ENCODE measurements at places on chromosomes 4 and X. TPM values are rescaled to one million over a fixed set of nuclear protein-coding genes. Genes with fewer than 3 reads are reported as not detected.

GRCh38 chrX:16885628-16886027, 15.5 kb upstream of the RBBP7 start:
- no peak overlapping the region for H3K27ac ChIP-seq
- no peak overlapping the region for H3K4me3 ChIP-seq
- H3K27me3 ChIP-seq: no peaks in the 10 kb centered on the region
- no peaks in the 10 kb centered on the region for H3K4me1 ChIP-seq

DNA sequence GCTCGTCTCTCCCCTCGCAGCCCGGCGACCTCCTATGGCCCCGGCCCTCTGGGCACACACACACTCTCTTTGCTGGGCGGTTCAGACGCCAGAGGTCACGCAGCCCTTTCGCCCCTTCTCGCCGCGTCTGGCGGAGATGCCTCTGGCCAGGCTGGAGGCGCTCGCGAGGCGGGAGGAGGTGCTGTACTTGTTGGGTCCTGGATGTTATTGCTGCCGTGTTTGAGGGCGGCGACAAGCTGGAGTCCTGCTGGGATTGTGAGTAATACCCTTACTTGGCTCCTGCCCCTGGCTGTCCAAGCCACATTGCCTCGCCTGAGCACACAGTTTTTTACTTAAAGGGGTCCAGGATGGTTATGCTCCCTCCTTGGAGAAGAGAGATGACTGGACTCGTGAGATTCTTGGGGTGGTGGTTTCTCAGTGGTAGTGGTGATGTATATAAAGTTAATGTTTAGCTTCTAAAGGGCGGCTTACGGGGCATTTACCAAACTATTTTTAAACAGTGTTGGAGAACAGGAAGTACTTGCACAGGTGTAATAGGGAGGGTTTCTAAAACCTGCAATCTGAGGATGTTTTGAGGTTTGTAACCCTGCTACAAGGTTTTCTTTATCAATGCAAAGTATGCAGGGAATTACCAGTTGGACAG, 572 bp downstream of the USP53 start:
- H3K4me3 ChIP-seq: peak overlapping the region; percentile 78
- peak overlapping the region; percentile 79 for H3K27ac ChIP-seq
- peak; percentile 79 for DNase-seq
- H3K4me1 ChIP-seq: no peaks in the 10 kb centered on the region

LAP3 gene
- 108 TPM for polyA plus RNA-seq

- no peak overlapping the region for H3K4me3 ChIP-seq
- no peaks in the 10 kb centered on the region for H3K27me3 ChIP-seq
- DNase-seq: no peak
- H3K27ac ChIP-seq: no peak overlapping the region
These were observed 722 bp upstream of the NBDY start for GRCh38 chrX:56728321-56728720.

SPANXN1 gene
- 0.42 TPM for polyA plus RNA-seq

DNA sequence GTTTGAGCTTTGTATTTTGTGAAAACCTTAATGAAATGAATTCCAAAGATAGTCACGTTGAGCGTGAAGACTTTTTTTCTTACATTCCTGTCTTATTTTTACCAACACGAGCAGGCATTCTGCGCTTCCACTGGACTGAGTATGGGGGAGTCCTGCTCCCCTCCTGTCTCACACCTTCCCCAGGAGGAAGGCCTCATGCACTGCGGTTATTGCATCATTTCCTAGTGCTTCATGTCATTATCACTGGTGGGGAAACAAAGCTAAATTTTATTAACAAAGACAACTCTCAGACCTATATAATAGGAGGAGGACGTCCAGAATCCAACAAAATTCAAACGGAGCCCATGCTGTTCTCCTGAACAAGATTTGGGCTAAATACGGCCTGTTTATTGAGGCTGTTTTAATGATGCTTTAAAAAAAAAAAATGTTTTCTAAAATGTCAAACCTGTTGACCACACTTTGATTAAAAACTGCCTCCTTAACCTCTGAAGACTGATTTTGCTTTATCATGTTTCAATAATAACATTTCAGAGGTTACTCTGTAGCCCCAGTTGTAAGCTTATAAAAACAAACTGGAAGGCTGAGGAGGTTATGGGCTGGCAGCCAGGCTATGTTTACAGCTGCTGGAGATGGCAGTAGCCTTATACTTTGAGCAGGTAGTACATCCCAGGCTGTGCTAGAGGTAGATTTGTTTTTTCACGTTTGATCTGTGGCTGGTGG, 118.0 kb downstream of the SOWAHB start:
- no peaks in the 10 kb centered on the region for H3K36me3 ChIP-seq
- no peaks in the 10 kb centered on the region for H3K27me3 ChIP-seq
- H3K4me3 ChIP-seq: no peak overlapping the region

DNA sequence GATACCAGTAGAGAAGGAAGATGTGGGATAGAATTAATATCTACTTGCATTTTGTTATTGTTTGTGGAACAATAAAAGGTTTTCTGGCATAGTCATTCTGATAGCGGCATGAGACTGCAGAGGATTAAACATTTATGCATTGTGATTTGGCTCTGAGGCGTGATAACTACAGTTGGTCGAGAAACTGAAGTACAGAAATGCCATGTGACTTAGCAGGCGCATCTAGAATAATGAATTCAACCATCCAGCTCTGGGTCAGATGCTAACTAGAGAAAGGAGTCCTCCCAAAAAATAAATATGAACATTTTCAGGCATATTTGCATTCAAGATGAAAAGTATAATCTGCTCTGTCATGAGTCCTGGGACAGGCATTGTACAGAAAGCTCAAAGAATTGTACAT, 62.8 kb downstream of the CCSER1 start:
- H3K27ac ChIP-seq: peak overlapping the region; percentile 39
- H3K27me3 ChIP-seq: no peaks in the 10 kb centered on the region
- H3K36me3 ChIP-seq: no peaks in the 10 kb centered on the region
- DNase-seq: no peak
- no peaks in the 10 kb centered on the region for H3K4me1 ChIP-seq

SATL1 gene
- 0.95 TPM for polyA plus RNA-seq

DNA sequence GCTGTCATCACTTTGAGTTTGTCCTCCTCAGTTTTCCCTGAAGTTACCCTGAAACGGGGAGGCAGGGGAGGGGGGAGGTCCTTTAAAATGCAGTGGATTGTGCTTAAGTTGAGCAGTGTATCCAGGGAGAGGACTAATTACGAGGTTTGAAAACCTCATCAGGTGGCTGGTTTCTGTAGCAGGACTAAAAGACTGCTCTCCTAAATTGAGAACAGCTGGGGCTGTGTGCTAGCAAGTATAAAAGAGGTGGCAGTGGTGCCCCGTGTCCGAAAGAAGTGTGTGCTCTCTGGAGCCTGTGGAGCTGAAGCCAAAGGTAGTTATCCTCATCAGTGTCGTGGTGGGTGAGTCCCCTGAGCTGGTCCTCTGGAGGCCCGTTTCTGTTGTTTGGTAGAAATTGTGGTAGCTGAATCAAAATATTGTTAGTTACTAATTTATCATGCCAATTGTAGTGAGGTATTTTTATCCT, 37.2 kb upstream of the CYP2U1 start:
- no peaks in the 10 kb centered on the region for H3K27me3 ChIP-seq
- no peaks in the 10 kb centered on the region for H3K36me3 ChIP-seq
- no peak overlapping the region for H3K4me3 ChIP-seq
- DNase-seq: no peak
- H3K27ac ChIP-seq: no peak overlapping the region
- no peaks in the 10 kb centered on the region for H3K4me1 ChIP-seq

- no peaks in the 10 kb centered on the region for H3K36me3 ChIP-seq
- no peak overlapping the region for H3K4me3 ChIP-seq
- H3K27me3 ChIP-seq: no peaks in the 10 kb centered on the region
- no peaks in the 10 kb centered on the region for H3K4me1 ChIP-seq
- no peak for DNase-seq
These were observed 1048.2 kb downstream of the TECRL start for GRCh38 chr4:63361066-63361465.

DNA sequence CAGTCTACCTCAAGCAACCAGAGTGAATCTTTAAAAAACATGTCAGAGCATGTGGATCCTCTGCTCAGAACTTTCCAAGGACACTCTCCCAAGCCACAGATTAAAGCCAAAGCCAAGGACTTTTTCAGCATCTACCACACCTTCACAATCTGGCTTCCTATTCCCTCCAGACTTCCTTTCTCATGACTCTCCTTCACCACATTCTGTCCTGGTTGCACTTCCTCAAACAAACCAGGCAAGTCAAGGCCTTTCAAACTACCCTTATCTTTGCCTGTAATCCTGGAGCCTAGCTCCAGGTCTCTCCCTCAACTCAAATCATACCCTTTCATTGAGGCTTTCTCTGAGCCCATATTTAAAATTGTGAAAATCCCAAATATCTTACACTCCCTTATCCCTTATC, 191.6 kb upstream of the GALNTL6 start:
- no peaks in the 10 kb centered on the region for H3K36me3 ChIP-seq
- H3K4me1 ChIP-seq: no peaks in the 10 kb centered on the region
- no peak overlapping the region for H3K27ac ChIP-seq
- DNase-seq: no peak
- no peaks in the 10 kb centered on the region for H3K27me3 ChIP-seq

CXorf51B gene
- polyA plus RNA-seq: 100 TPM

DNA sequence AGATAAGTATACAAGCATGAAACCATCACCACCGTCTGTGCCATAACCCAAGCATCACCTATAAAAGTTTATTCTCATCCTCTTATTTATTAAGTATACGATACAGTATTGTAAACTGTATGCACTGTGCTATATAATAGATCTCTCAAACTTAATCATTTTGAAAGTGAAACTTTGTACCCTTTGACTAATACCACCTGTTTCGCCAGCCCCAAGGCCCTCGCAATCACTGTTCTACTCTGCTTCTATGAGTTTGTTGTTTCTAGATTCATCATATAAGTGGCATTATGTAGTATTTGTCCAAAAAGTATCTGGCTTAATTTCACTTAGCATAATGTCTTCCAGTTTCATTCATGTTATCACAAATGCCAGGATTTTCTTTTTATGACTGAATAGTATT, 72.1 kb upstream of the DOCK11 start:
- DNase-seq: no peak
- no peaks in the 10 kb centered on the region for H3K27me3 ChIP-seq
- no peak overlapping the region for H3K4me3 ChIP-seq
- H3K4me1 ChIP-seq: no peaks in the 10 kb centered on the region
- no peaks in the 10 kb centered on the region for H3K36me3 ChIP-seq
- no peak overlapping the region for H3K27ac ChIP-seq
